ENCODE measurements at places on chromosomes 1 and 21.

GRCh38 chr1:19376428-19377372 lies 64.6 kb downstream of the SLC66A1 start:
- DNase-seq = no peak

DNA sequence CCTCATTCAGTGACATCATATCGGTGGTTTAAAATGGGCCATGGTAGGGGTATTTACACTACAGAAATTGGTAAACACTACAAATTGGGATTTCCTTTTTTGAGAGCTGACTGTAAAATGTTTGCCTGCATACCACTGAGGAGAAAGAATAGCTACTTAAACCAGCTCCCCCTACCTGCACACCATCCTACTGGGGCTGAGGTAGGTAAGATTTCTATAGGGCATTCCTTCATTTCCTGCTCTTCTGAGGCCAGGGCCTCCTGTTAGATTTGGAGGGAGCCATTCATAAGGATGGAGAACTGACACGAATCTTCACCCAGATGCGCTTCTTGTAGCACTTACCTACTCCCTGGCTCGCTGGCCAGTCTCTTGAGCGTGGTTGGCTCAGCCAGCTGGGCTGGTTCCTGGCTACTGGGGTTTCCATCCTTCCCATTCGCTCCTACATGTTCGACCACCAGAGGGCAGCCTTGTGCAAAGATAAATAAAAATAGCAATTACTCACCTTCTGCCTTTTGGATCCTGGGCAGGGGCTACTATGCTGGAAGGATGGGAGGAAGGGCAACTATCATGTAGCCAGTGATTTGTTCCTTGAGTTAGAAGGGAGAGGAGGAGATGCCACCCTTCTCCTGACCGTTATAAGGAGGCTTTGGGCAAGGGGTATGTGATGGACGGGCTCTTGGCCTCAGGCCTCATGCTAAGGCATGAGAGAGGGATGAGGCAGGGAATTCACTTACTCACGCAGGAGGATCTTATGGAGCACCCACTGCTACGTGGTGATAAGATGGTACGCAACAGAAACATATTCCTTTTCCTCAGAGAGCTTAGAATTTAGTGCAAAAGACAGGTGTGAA lies 10.7 kb downstream of the OPTC start:
- DNase-seq = peak; percentile 89

- no peak for DNase-seq
Measured at GRCh38 chr1:234719454-234720251, 109.7 kb upstream of the IRF2BP2 start.

GRCh38 chr1:226738995-226739695 lies at the start of gene ITPKB:
Gene ITPKB, minus strand, starts transcription at chr1:226739282. Its CDS starts 1,824 bp downstream, at chr1:226737458.
- peak; percentile 81 for DNase-seq

GRCh38 chr21:24428591-24429199 lies 1178.6 kb downstream of the MRPL39 start:
- no peak for DNase-seq

DNA sequence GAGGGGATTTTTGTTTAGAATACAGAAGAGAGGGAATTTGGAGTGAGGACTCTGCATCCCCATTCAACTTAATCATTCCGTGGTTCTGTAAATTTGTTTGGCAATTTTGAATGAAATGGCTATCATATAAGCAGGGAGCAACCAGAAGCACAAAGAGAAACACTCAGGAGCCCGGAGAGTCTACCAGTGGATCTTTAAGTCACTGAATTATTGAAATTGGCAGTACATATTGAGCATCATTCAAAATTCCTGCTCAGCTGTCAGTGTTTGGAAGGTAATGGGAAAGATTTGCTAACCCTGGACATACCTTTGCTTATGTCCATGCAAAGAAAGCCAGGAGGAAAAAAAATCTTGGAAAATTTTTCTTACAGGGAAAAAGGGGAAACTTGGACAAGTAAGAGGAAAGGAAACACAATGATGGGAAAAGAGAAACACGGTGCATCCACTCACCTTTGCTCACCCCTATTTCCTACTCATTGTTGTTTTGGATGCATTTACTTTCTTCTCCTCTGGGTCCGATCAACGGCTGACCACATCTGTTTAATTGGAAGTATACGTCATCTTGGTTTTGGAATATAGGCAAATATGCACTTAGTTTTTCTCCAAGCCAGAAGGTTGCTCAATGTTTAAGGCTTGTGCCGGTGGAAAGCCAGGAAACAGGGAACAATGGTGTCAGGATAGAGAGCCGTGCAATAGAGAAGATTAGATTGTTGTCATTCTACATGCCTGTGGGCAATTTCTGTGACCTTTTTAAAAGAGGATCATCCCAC lies 243.0 kb upstream of the LYPLAL1 start:
- peak; percentile 25 for DNase-seq

DNA sequence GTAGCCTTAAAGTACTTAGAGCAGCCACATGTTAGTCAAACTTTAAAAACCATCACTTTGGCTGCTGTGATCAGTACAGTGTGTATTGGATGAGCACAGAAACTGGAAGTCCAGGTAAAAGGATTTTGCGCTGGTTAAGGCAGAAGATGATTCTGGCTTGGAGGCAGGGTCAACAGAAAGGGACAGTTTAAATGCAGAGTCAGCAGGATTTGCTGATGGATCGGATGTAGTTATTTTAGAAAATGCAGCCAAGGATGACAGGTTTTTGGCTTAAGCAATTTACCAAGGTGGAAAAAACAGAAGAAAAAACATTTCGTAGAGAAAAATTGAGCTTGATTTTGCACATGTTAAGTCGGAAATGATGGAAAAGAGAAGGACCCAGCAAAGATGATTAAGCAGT lies 45.9 kb upstream of the MORC3 start:
- DNase-seq = no peak

GRCh38 chr1:162141281-162142054 lies 72.0 kb downstream of the NOS1AP start:
- no peak for DNase-seq

GRCh38 chr1:234701737-234702341 lies 91.9 kb upstream of the IRF2BP2 start:
- DNase-seq = no peak

DNA sequence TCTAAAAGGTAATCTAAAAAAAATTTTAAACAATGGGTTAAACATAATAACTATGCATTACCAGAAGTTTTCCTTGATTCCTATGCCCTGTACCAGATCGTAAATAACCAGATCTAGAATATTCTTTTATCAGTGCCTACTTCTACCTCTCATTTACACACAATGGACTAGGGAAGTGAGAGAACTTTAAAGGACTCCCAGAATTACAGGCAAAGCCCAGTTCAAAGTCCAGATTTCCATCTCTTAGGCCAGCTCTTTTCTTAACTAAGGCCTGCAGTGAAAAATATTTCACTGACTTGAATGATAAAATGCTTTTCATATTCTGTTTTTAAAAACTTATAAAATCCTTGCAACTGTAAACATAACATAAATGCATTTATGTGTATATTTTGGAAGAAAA lies 32.6 kb downstream of the ESRRG start:
- DNase-seq = no peak

GRCh38 chr1:41521766-41522165 lies 37.3 kb upstream of the EDN2 start:
- no peak for DNase-seq

DNA sequence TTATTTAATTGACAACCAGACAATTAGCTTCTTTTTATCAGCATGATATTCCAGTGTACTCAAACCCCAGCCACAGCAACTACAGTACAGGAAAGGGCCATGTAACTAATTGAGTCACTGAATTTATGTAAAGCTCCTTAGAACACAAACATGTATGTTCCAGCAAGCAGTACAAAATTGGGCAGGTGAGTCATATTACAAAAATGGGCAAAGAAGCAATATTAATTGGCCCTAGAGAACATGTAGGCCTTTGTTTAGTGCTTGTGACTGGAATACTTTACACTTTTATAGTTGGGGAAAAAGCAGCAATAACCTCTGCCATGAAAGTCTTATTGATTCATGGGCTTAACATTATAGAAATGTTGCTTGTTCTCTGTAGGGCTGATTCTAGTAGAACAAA lies 31.8 kb downstream of the CLEC20A start:
- no peak for DNase-seq

GRCh38 chr1:162992945-162993344 lies 76.2 kb upstream of the RGS4 start:
- DNase-seq = no peak

DNA sequence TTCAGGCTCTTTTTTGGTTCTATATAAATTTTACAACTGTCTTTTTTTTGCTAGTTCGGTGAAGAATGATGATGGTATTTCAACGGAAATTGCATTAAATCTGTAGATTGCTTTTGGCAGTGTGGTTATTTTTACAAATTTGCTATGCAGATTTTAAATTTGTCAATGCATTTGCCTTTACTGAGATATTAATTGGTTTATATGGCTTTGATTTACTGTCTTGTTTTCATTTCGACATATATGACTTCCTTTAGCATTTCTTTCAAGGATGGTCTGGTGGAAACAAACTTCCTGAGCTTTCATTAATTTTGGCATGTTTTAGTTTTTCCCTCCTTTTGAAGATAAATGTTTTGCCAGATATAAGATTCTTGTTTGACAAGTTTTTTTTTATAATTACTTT lies 1522.5 kb upstream of the PRMT6 start:
- DNase-seq = no peak

GRCh38 chr1:34354367-34354766 lies 177.7 kb downstream of the C1orf94 start:
- no peak for DNase-seq

All from HAP-1 (cell line).